GM23248 (cell line): ENCODE measurements at places on chromosomes 2 and 18.

DNA sequence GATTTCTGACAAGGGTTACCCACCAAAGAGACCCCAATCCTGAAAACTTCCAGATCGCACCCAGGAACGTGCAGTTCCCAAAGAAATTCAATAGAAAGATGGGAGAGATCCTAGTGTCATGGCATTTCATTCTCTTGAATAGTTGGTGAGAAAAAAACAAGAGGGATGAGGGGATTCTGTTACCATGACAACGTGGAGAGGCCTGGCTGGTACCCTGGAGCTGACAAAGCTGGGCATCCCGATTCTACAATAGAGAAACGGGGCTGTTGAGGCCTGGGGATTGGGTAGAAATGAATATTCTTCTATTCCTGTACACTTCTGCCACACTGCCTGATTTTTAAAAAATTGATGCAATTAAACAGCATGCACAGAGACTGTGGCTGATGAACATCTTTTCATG, 41.0 kb downstream of the POLE4 start:
- no peak for DNase-seq

GRCh38 chr2:110748489-110748867, 16.1 kb downstream of the ACOXL start:
- no peak for DNase-seq

DNA sequence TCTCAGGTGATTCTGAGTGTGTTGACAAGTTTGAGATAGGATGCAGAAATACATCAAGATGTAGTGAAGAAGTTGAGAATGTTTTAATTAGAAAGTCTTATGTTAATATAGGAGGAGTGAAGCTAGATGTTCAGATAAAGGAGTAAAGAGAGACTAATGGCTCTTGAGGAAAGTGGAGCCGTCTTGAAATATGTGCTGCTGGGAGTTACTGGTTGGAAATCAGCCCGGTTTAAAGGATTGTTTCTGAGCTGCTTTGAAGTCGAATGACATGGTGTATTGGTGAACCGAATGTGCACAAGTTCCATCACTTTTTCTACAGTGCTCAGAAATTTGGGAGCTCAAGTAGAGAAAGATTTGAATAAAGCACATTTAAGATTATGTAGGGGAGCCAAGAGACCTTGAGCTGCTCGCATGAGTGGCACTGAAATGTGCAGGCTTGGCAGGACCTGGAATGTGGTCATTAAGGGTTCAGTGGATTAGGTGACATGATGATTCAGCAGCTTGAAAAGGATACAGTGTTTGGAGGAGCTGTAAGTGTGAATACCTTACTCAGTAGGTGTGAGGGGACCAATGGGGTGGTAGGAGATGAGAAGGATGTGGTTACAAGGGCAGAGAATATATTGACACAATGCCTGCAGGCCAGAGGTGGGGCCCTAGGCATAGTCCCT, 68.6 kb downstream of the CAB39 start:
- DNase-seq, result no peak

DNA sequence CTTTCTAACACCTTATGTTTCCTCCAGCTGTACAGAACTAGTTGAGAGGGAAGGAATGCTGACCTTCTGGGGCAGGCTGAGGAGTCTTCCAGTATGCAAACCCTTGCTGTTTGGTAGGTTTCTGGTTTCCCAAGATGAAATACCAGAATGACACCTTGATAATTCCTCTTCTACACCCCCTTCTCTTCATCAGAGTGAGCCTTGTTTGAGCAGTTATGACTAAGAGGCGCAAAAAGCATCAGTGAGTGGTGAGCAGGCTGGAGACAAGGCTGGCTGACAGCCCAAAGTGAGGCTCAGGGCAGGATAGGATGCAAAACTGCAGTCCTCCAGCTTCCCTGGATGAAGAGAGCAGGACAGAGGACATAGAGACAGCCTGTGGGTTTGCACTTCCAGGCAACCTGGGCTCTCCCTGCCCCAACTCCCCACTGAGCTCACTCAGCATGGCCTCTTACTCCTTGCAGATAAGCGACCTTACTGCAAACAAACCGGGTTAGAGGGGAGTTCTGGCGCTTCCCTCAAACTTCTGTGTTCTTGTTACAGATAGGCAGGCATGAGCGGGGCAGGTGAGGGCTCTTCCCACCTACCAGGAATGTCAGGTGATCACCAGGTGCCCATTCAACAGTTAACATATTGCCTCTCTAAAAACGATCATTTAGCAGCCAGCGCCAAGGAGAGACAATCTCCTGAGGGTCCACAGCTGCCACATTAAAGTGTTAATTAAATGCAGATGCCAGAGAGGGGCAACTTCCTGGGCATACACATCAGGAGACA, 5.4 kb downstream of the MPPE1 start:
- peak; percentile 39 for DNase-seq

GRCh38 chr2:166607880-166608279, 113.8 kb upstream of the SCN7A start:
- no peak for DNase-seq

- no peak for DNase-seq
These were observed 36.8 kb downstream of the TRIP12 start for GRCh38 chr2:229884775-229885699.

- no peak for DNase-seq
These were observed 13.3 kb upstream of the CDH7 start for GRCh38 chr18:65737471-65737955.

DNA sequence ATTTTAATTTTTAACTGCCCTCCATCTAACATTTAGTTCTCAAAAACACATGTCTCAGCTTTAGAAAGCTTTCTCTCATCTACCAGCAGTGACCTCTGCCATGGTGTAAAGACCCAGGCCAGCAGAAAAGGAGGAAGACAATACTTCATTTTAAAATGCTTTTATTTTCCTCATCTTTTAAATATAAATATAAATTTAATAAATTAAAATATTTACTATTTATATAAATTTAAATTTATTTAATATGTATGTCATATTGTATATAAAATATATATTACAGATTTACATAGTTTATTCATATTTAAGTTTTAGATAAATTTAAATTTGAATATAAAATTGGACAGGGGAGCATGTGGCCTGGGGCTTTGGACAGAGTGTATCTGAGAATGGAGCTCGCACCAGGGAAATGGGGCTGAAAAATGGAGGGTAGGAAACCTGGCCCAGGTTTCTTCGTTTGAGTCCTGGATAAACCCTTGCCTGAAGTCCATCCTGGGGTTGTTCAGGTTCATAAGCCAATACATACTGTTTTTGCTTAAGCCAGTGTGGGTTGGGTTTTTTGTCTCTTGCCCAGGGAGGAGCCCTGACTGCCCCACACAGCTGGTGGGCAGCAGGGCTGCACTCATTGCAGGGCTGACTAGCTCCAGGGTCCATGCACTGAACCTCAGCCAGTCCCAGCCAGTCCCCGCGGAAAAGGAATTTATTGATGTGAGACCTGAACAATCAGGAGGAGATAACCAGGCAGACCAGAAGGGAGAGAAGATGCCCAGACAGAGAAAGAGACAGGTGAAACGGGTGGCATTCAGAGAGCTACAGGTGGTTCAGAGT, 77.3 kb upstream of the LAPTM4A start:
- DNase-seq, result no peak

DNA sequence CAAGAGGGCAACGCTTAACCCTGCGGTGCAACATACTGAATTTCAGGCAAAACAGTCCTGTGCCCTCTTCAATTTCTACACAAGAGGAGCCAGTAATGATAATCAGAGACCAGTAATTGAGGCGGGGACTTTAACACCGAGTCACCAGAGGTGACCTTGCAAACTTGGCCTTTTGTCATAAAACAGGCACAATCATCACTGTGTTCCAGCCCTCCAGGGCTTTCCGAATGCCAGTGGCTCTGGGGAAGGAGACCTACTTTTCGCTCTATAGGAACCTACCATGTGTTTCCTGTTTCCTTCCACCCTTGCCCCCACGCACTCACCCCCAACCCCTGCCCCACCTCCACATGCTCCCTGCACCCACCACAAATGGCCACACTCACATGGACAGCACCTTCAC, 47.2 kb upstream of the LOXHD1 start:
- DNase-seq, result no peak

DNA sequence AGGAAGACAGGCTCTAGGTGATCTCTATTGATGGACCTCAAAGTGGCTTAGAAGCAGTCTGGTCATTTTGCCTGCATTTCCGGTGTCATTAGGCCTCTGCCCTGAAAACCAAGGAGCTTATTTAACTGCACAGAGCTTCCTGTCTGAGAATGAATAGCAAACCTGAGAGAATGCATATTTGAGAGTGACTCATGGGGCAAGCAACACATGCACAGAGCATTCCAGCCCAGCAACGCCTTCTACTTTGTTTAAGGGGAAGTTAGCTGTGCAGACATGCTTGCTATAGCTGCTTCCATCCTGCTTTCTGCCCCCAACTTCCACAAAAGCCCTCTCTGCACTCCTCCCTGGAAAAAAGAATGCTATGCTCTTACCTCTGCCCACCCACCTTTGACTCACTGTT, 232.8 kb downstream of the GRB14 start:
- peak; percentile 77 for DNase-seq

DNA sequence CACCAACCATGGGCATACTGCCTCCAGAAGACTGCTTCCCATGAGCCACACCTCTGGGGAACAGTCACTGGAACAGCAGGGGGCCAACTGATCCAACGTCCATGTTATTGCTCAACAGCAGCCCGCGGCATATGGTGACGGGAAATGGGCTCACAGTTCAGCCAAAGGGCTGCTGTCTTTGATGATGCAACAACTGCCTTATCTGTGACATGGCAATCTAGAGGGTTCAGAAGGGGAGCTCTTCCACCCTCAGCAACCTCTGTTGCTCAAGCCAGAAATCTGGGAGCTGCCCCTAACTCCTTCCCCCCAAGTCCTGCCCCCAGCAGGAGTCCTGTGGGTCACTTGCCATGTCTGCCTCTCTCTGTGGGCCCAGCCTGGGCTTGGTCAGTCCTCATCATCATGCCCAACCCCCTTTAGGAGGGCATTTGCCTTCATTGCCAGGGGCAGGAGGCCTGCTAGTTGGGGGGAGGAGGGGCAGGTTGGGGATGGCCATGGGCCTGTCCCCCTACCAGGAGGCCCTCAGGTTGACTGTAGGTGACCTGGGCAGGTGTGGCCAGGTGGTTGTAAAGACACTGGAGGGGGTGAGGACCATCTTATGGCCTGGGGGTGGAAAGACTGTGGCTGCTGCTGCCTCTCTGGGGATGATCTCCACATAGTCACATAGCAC, 212.9 kb downstream of the CYP26B1 start:
- DNase-seq, result peak; percentile 92

DNA sequence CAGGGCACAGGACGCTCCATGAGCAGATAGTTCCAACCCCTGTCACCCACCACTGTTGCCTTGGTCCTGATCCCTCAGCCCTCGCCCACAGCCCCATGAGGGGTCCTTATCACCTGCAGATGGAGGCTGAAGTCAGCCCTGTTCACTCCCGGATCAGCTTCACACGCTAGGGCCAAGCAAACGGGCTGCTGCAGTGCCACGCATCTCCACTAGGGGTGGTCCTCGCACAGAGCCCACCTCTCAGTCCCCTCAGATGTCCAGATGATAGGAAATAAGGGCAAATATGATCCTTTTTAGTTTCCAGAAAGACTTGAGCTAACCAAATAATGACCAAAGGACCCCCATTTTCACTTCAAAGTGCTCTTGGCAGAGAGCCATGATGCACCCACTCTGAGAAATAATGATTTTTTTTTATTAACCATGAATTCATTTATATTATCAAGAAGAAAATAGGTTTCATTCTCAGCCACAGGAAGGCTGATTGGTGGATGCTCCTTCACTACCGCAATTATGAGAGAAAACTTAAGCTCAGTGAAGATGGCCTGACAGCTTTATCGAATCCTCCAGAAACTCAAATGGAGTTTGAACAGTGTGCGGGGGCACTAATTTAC, 71.9 kb upstream of the KLHL29 start:
- DNase-seq, result no peak

DNA sequence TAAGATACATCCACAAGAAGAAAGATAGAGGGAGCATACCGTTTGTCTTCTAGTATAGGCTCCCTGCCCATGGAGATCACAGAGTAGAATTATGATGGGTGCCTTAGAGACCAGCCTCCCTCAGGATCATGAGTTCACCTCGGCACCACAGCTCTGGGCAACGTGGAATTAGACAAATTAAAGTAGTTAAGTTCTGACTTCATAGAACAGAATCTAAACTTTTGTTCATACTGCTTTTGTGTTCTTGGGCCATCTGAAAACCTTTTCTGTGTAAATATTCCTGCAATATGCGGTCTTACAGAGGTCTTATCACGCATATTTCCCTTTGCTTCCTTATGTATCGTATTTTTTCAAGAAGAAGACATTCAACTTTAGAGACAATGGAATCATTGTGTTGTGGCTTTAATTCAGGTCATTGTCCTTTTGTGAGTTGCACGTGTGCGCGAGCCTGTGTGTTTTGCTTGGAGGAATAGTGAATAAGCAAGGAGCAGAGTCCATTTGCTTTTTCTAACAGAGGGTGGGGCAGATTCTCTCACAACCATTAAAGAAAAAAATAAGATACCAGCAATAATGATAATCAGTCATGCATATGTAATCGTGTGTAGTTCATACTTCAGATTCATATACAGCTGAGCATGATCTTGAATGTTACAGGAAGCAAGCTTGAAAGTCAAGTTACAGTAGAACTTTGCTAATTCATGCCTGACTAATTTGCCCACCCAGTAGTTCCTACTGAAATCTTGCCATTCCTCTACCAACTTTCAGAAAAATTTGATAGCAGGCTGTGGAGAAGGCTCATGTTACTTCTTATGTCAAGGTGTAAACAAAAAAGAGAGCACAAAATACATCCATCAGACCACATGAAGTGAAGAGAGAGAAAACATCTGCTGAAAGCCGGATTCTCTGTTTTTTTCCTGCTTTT, 243.6 kb downstream of the NEDD4L start:
- no peak for DNase-seq

DNA sequence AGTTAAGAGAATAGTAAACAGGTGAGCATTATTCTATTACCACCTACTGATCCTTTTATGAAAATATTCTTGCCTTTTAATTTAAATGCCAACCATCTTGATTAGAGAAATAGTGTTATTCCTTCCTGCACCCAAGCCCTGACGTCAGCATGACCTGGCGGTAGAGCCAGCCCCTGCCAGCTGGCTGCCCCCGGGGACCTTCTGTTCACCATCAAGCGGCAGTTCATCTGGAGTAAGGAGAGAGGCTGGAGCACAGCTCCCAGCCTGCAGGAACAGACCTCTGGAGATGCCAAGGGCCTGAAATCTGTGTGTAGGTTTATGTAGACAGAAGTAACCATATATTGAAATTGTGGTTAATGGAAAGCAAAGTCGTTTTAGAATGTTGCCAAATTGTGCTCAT, 171.8 kb downstream of the GBX2 start:
- DNase-seq, result no peak

GRCh38 chr2:181992776-181993175, 7.1 kb downstream of the PPP1R1C start:
- no peak for DNase-seq
